Large intestine (tissue), 12 donors: ENCODE measurements at places on chromosomes 5 and 9. TPM values are rescaled to one million over a fixed set of nuclear protein-coding genes. Genes with fewer than 3 reads are reported as not detected.

DNA sequence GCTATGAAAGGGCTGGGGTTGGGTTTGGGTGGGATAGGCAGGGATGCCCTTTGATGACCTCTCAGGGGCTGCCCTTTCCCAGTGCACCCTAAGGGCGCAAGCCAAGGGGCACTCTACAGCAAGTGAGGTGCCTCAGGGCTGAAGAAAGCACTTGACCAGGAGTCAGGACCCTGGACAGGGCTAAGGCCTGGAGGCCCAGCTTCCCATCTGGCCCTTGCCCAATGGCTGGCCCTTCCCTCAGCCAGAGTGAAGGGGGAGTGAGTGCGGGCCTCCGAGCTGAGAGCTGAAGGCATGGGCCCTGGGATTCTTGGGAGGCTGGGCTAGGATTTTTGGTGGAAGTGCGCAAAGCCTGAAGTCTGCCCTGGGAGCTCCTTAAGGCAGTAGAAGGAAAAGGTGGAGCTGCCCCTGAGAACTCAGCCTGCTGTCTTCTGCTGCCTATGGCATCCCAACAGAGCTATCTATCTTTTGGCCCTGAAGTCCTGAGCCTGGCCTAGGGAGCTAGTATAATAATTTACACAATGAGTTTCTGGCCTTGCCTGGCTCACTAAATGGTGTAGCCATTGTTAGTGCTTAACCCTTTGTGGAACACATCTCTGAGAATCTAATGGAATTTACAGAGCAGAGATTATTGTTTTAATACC, 16.4 kb downstream of the JADE2 start:
- H3K36me3 ChIP-seq, result peaks cover 78% of the 10 kb centered on the region
- H3K27me3 ChIP-seq, result no peaks in the 10 kb centered on the region
- no peaks in the 10 kb centered on the region for H3K4me1 ChIP-seq
- DNase-seq, result no peak
- no peak overlapping the region for H3K27ac ChIP-seq

- H3K27ac ChIP-seq, result no peak overlapping the region
- no peaks in the 10 kb centered on the region for H3K27me3 ChIP-seq
- H3K4me1 ChIP-seq, result peaks cover 7% of the 10 kb centered on the region
Measured at GRCh38 chr9:88005240-88005639, 30.9 kb upstream of the CDK20 start.

The WNT8A gene
- not detected for polyA plus RNA-seq

- no peak overlapping the region for H3K4me3 ChIP-seq
- no peaks in the 10 kb centered on the region for H3K27me3 ChIP-seq
- peaks cover 36% of the 10 kb centered on the region for H3K4me1 ChIP-seq
- peaks cover 20% of the 10 kb centered on the region for H3K36me3 ChIP-seq
Measured at GRCh38 chr9:37927132-37927531, 23.2 kb upstream of the SLC25A51 start.

DNA sequence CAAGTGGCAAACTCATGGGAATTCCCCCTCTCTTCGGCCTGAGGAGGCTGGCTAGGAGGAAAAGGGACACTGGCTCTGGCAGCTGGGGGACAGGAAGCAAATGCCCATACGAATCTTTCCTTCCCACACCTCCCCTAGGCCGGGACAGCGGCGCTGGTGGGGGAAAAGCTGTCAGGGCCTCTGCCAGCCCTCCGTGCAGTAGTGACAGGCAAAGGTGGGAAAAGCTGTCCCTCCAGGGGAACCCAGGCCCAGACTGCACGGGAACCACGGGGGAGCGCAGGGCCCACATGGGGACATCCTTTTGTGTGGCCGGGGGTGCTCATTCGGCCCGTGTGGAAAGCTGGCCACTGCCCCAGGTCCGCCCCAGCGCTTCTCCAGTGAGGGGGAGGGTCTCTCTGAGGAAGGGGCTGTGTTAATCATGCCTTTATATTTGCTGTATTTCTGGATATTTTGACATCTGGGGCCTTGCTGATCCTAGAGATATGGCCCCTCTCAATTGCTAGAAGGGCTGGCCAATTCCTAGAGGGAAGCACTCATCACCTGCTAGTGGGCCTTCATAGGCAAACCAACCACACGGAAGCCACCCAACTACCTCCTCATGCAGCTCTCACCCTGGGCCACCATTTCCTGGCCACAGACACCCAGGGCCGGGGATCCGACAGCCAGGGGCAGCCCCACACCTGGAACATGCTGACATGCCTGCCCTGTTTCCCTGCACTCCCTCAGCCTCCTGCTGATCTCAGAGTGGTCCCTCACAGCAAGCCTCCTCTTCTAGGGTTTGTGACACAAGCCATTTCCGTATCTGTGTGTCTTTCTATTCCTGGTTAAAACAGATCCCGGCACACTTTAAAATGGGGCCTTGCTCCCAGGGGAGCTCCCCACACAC, 138.8 kb downstream of the ROR2 start:
- H3K4me3 ChIP-seq, result no peak overlapping the region
- no peak overlapping the region for H3K27ac ChIP-seq
- no peak for DNase-seq
- no peaks in the 10 kb centered on the region for H3K4me1 ChIP-seq
- H3K36me3 ChIP-seq, result no peaks in the 10 kb centered on the region

GRCh38 chr5:172867761-172868435, 33.8 kb downstream of the ERGIC1 start:
- no peaks in the 10 kb centered on the region for H3K4me1 ChIP-seq
- no peaks in the 10 kb centered on the region for H3K27me3 ChIP-seq
- H3K36me3 ChIP-seq, result peaks cover 12% of the 10 kb centered on the region
- H3K27ac ChIP-seq, result no peak overlapping the region
- H3K4me3 ChIP-seq, result no peak overlapping the region

DNA sequence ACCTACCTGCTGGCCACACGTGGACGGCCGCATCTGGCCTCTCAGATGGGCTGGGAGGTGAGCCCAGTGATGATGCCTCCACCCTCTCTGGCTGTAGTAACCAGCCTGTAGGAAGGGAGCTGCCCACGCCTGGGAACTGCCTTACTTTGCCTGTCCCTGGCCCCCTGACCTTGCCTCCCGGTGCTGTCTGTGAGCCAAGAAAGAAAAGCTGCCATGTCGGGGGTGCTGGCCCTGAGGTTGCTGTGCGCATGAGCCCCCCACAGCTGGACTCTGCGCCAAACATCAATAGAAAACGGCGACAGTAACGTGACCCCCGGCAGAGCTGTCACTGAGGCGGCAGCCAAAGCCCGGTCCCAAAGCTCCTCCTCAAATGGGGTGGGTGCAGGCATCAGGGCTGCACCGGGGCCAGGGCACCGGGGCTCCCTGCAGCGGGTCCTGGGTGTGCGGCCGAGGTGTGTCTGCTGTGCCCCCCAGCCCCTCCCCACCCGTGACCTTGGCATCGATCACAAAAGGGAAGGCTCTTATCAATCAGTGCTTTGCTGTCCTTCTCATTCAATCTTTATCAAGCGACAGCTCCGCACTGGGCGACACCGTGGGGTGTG, 15.3 kb upstream of the SLC9A3 start:
- H3K4me3 ChIP-seq, result no peak overlapping the region
- no peaks in the 10 kb centered on the region for H3K36me3 ChIP-seq

DNA sequence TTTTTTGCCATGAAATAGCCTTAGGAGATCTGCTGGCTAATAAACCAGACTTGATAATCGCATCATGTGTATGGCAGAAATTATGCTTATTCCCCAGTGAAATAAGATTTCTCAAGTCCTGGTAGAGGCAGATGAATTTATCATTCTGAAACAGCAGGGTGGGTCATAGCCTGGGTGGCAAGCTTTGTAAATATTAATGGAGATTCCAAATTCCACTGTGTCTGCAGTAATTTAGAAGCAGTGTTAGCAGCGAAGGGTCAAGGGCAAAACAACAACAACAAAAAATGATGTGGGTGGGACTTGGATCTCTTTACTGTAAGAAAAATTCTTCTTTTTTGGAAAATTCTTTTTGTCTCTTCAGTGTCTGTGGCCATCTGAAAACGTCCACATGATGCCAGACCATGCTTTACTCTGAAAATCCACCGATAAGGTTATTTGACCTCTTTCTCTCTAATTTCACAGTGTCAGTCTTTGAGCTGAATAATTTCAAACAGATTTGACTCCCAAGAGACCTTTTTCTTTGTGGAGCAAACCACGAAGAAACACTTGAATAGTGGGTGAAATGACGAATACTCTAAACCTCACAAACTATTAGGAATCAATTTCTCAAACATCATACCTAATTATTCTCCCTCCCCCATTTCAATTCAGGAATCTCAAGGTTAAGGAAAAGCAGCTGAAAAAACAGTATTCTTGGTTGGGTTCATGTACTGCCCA, 106.0 kb upstream of the RPS23 start:
- H3K4me1 ChIP-seq, result peaks cover 3% of the 10 kb centered on the region
- H3K4me3 ChIP-seq, result no peak overlapping the region
- H3K36me3 ChIP-seq, result no peaks in the 10 kb centered on the region
- no peak overlapping the region for H3K27ac ChIP-seq
- no peaks in the 10 kb centered on the region for H3K27me3 ChIP-seq

DNA sequence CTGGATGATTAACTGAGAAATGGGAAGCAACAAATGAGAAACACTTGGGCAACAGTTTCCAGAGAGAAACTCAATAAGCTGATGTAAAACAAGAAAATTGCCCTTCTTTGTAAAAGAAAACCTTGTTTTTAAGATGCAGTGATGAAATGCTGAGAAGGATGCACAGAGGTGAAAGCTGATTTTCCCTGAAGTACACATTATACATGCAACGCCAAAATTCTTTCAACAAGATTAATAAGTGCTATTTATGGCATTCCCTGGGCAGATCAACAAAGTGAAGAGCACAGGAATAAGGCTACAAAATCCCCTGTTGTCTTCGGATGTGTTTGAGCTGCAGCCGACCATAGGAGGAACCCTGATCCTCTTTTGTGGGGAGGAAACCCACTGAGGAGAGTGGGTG, 208.0 kb upstream of the ANKH start:
- H3K27me3 ChIP-seq, result no peaks in the 10 kb centered on the region
- no peak overlapping the region for H3K27ac ChIP-seq
- no peak for DNase-seq
- no peaks in the 10 kb centered on the region for H3K4me1 ChIP-seq

GRCh38 chr9:107683566-107683965, 194.0 kb upstream of the KLF4 start:
- peak; percentile 83 for DNase-seq
- peaks cover 13% of the 10 kb centered on the region for H3K4me1 ChIP-seq
- no peak overlapping the region for H3K4me3 ChIP-seq
- no peaks in the 10 kb centered on the region for H3K27me3 ChIP-seq

GRCh38 chr5:170296935-170297588, 515 bp downstream of the LCP2 start:
- no peaks in the 10 kb centered on the region for H3K36me3 ChIP-seq
- no peaks in the 10 kb centered on the region for H3K4me1 ChIP-seq
- peak overlapping the region; percentile 21 for H3K4me3 ChIP-seq
- no peaks in the 10 kb centered on the region for H3K27me3 ChIP-seq
- H3K27ac ChIP-seq, result no peak overlapping the region

The FGF18 gene
- polyA plus RNA-seq, result 1.4 TPM

The CCIN gene
- 0.07 TPM for polyA plus RNA-seq

- no peak for DNase-seq
- no peaks in the 10 kb centered on the region for H3K27me3 ChIP-seq
- no peaks in the 10 kb centered on the region for H3K4me1 ChIP-seq
- H3K4me3 ChIP-seq, result no peak overlapping the region
- H3K36me3 ChIP-seq, result no peaks in the 10 kb centered on the region
- H3K27ac ChIP-seq, result no peak overlapping the region
Measured at GRCh38 chr5:43244823-43245565, 53.0 kb downstream of the NIM1K start.

- no peak overlapping the region for H3K4me3 ChIP-seq
Measured at GRCh38 chr5:154962494-154962893, 21.6 kb downstream of the MRPL22 start.

The PCDHAC1 gene
- polyA plus RNA-seq, result 1.2 TPM

DNA sequence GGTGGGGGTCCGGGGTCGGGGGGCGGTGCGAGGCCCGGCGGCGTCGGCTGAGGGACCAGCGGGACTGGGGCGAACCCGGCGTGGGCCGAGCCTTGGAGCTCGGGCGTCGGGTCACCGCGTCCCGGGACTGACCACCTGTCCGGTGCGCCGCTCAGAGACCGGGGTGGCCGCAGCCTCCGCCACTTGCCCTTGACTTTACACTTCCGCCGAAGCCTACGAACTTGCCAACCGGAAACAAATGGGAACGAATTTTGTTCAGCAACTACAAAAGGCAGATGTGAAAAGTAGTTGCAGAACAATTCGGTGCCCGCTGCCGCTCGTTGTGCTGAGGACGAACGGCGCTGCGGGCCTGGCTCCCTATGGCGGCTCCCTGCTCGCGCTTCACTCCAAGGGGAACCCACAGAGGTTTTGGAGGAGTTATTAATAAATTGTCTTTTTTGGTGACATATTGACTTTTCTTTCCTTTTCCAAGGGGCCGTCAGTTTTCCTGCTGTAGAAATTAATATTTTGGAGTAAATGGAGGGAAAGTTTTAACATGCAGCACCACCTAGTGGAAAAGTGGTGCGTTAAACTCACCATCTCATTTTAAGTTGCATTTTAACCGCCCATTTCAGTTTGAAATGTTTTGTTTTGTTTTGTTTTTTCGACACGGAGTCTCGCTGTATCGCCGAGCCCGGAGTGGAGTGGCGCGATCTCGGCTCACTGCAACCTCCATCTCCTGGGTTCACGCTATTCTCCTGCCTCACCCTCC, 490 bp downstream of the PCBD2 start:
- DNase-seq, result peak; percentile 84
- H3K36me3 ChIP-seq, result peaks cover 14% of the 10 kb centered on the region
- peak overlapping the region; percentile 90 for H3K27ac ChIP-seq
- H3K4me1 ChIP-seq, result no peaks in the 10 kb centered on the region
- peak overlapping the region; percentile 76 for H3K4me3 ChIP-seq
- H3K27me3 ChIP-seq, result no peaks in the 10 kb centered on the region

The CDC25C gene
- polyA plus RNA-seq, result 4.5 TPM

The C8G gene
- 36.0 TPM for polyA plus RNA-seq

- H3K4me3 ChIP-seq, result no peak overlapping the region
- H3K27ac ChIP-seq, result no peak overlapping the region
- H3K27me3 ChIP-seq, result no peaks in the 10 kb centered on the region
- DNase-seq, result no peak
Measured at GRCh38 chr9:121324316-121324715, 45.7 kb downstream of the STOM start.

The PAEP gene
- polyA plus RNA-seq, result 0.09 TPM

The TERT gene
- polyA plus RNA-seq, result 4.0 TPM

DNA sequence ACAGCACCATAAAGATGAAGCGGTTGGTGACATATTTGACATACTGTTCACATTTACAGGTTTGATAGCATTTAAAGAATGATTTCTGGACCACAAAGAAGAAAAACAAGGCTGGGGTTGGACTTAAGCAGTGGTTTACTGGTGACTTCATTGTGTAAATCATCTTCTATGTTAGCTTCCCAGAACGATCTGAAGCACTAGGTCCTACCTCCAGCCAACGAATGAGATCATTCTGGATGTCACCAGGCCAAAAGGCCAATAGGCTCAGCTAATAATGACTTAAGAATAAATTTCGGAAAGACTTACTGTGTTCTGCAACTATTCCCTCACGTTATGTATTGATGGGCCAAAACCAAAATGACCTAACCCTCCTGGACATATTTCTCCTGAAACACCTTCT, 675.3 kb upstream of the CCNG1 start:
- H3K27me3 ChIP-seq, result no peaks in the 10 kb centered on the region
- no peak overlapping the region for H3K27ac ChIP-seq
- no peak for DNase-seq
- no peak overlapping the region for H3K4me3 ChIP-seq
- no peaks in the 10 kb centered on the region for H3K4me1 ChIP-seq
